ENCODE measurements at places on chromosomes 1 and 21.

DNA sequence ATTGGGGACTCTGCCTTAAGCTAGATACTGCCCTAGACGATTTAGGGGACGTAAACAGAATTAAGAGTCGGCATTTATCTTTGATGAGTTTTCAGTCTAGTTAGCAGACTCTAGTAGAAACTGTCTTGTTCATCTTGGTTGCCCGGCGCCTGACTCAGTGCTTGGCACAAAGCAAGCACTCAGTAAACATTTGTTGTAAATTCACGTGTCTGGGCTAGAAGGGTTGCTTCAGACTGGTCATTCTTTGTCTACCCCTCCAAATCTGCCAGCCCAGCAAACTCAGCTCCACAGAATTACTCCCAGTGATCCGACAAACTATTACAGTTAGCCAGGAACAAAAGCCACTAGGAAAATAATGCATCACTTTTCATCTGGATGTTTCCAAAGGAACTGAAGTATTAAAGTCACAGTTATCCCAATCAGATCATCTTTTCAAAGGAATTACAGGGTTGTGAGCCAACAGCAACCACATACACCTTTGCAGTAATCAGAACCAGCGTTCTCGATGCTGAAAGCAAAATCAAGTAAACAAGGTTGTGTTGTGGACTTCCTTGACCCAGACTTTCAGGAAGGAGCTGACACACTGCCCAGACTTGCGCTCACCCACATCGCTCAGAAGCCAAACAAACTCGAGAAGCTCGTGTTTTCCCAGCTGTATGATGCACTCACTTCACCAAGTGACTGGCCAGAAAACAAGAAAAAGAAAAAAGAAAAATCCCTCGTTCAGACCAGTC lies 66.5 kb upstream of the GADD45A start:
- DNase-seq: no peak

GRCh38 chr1:53516181-53516580 lies 57.0 kb downstream of the DMRTB1 start:
- DNase-seq: no peak

- DNase-seq: no peak
Measured at GRCh38 chr1:156251527-156251926, 3.7 kb upstream of the PAQR6 start.

DNA sequence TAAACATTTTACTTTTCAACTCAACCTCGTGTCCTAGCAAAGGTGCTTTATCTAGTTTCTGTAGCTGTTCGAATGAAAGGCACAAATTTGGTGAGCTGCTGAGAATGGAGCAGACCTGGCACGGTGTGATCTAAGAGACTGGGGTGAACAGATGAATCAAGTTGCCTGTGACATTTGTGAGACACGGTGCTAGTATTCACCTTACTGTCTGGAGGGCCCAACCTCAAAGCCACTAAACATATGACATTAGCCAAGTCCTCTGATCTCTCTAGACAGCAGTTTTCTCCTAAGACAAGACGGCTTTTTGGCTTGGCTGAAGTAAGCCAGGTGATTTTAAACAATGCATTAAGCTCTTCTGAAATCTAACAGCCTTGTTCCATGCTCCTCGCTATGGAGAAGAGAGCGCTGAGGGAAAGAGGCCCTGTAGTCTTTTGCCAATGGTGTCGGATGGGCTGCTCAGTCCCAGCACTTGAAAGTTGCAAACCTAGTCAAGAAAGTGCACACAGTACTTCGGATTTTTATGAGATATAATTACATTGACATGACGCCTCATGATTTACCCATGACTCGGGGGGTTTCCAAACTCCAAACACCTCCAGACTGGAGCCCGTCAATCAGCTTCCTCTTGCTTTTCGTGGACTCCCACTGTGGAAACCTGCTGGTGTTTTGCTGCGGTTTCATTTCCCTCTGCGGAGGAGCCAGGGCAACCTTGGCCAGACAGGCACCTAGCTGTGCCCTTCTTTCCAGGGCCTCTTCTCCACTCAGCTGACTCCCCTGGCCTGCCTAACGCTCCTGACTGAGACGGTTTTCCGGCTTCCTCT lies 794 bp upstream of the TOR3A start:
- no peak for DNase-seq

- DNase-seq: no peak
Measured at GRCh38 chr1:202625416-202626360, 84.6 kb downstream of the SYT2 start.

- peak; percentile 63 for DNase-seq
Measured at GRCh38 chr1:224564454-224565084, 51.5 kb upstream of the CNIH3 start.

- peak; percentile 80 for DNase-seq
Measured at GRCh38 chr1:7770997-7771822, at the start of gene VAMP3. Gene VAMP3 (plus strand): TSS chr1:7771296. CDS start chr1:7771384, 88 bp downstream.

DNA sequence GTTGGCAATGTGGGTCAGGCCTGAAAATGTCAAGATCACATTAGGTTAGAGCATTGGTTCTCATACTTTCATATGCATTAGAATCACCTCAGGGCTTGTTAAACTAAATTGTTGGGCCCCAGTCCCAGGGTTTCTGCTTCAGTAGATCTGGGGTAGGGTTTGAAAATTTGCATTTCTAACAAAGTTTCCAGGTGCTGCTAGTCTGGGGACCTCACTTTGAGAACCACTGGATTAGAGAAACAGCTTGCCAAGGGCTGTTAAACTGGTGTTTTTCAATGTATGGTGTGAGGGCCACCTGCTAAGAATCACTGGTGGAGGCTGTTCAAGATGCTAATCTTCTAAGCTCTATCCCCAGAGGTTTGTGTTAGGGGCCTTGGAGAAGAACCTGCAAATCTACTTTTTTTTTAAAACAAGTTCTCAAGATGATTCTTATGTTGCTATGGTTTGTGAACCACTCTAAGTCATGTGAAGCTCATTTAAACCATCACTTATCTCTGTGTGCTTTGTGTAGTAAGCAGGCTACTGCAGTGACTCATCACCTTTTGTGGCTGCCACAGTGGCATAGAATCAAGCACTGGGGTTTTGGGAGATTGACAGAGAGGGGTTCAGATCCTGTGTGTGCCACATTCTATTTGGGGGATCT lies 152.2 kb downstream of the S1PR1 start:
- DNase-seq: no peak

GRCh38 chr1:34361781-34362357 lies 185.2 kb downstream of the C1orf94 start:
- no peak for DNase-seq

DNA sequence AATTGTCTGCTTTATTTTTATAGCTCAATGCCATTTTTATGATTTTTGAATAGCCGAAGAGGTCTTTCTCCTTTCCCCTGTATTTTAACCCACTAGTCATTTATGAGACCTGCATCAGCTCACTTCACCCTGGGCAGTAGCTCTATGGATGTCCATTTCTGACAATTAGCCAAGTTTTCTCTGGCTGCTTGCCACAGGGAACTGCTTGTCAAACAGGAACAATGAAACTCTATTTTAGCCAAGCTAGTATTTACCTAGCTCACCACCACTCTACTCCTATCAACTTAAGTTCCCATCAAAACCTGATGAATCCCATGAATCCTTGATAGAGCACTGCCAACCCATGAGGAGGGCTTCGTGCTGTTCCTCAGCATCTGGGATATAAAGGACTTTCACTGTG lies 406.7 kb downstream of the RWDD3 start:
- DNase-seq: peak; percentile 81

- no peak for DNase-seq
Measured at GRCh38 chr1:171115280-171115897, 24.7 kb downstream of the FMO3 start.

DNA sequence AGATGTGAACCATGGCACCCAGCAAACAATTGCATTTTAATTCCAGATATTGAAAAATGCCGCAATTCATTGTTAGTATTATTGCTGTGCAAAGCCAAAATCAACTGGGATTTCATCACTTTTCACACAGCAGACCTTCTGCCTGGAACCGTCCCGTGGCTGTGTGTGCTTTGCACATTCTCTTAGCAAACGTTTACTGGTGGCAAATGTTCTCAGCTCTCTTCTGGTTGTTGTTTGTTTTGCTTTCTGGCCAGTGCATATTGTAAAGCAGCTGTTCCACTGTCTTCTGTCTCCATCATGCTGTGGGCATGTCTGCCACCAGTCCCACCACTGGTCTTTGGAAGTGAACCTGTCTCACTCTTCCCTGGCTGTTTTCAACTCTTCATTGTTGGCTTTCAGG lies 19.8 kb upstream of the TTLL10 start:
- DNase-seq: no peak

GRCh38 chr1:101438359-101438758 lies 201.5 kb downstream of the S1PR1 start:
- no peak for DNase-seq

DNA sequence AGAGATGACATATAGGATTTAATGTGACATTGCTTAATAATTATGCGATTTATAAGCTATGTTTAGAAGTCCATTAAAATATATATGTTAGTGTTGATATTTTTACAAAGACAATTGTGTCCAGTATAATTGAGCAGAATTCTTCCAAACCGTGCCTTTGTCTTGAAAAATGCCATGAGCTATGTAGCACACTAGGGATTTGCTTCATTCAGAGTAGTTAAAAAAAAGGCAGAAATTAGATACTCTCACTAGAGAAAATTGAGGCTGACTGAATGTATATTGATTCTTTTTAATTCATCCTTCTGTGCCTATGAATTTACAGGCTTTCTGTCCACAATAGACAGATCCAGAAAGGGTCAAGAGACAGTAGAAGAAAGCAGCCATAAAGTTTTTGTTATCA lies 429.0 kb downstream of the NEGR1 start:
- no peak for DNase-seq

DNA sequence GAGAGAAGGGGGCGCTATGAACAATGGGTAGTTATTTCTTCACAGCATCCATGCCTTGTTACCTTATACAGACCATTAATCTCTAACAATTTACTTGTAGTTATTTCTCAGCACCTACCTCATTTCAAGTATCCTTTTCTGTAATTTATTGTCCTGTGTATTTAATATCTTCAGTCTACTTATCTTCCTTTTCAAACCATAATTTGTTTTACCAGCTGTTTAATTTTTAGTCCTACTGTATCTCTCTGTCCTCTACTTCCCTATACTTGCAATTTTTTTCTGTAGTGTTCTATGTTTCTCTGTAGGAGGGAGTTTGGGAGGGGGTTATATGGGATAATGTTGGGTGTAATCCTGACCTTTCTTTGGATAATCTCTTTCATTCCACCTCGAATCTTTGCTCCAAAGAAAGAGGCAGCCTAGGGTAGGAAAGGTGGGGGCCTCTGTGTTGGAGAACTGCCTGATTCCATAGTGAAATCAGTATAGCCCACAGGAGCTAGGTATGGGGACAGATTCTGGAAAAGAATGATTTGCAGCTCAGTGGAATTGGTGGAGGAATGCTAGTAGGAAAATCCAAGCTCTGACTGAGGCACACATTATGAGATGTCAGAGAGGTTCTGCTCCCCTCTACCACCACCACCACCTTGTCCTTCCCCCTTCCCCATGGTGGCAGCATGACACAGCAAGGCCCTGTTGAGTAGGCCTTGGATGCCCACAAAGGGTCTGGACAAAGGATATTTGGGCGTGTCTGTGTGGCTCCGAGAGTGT lies 642 bp downstream of the MLLT11 start:
- peak; percentile 71 for DNase-seq

DNA sequence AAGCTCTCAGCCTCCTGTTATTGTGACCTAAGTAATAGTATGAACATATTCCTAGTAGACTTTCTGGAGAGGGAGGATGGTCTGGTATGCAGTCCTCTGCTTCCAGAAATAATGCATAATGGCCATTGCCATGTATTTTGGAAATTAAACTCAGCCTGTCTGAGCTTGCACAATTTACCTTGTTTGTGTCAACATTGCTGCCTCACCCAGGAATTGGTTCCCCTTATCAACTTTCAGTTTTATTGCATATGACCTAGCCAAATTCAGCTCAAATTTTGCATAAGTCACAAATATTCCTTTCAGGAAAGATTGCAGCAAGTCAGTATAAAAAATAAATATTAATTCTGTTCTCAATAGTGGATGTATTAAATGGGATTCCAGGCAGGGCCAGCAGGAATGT lies 101.9 kb upstream of the SLC5A9 start:
- DNase-seq: no peak

- no peak for DNase-seq
Measured at GRCh38 chr1:72322910-72323309, 40.6 kb upstream of the NEGR1 start.

DNA sequence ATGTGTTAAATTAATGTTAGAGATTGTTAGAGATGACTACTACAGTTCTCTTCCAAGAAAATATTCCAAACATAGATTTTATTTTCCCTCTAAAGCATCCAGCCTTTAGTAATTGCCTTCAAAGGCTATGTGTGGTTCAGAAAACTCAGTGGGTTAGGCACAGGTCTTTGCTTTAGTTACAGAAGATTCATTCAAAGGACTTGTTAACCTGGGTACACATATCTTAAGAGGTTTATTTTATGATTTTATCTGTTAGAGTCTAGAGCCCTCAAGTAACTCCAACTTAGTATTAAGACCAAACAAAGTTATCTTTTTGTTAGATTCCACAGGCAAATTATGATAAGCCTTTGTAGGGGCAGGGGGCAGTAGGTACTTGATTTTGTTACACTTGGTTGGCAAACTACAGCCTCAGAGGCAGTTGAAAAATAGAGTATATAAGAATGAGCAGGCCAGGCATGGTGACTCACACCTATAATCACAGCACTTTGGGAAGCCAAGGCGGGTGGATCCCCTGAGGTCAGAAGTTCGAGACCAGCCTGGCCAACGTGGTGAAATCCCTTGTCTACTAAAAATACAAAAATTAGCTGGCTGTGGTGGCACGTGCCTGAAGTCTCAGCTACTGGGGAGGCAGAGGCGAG lies 37.9 kb downstream of the CXADR start:
- DNase-seq: no peak

GRCh38 chr1:25504706-25505595 lies 38.5 kb upstream of the LDLRAP1 start:
- DNase-seq: peak; percentile 49

- no peak for DNase-seq
Measured at GRCh38 chr1:118961156-118961555, 27.0 kb downstream of the TBX15 start.

- peak; percentile 11 for DNase-seq
Measured at GRCh38 chr1:86757272-86757984, 53.1 kb downstream of the SH3GLB1 start.

GRCh38 chr1:50853325-50853724 lies 106.7 kb downstream of the FAF1 start:
- no peak for DNase-seq

DNA sequence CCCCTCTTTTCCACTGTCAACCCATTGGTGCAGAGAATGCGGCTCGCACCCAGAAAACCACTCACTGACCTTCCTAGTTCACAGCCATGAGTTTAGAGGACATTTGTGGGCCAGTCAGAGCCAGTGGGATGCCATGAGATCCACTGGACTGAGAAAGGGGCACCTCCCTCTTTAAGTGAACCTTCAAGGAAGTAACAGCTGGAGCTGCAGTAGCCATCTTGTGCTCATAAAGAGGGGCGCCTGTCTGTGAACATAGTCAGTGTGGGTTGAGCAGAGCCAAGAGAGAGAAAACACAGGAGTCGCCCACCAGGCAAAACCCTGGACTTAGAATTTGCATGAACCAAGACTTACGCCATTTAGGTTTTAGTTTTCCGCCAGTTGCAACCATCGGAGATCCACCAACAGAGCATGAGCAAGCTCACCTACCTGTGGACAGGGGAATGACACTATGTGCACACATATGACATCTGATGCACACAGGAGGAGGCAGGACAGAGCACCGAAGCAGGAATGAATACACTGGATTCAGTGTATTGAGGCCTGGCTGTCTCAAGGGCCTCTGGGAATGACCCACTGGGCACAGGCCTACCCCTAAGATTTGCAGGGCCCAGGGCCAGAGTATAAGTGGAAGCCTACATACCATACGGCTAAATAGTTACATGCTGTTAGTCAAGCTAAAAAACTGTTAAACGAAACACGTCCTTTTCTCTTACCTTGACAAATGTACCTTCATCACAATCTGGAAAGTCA lies 151.6 kb downstream of the GRIK3 start:
- DNase-seq: no peak

Data from G401 (cell line).